ENCODE measurements at places on chromosomes 7 and 10. TPM values are rescaled to one million over a fixed set of nuclear protein-coding genes. Genes with fewer than 3 reads are reported as not detected.

The PON3 gene
- total RNA-seq = 0.77 TPM

The DDC gene
- not detected for total RNA-seq

The PIP gene
- total RNA-seq = not detected

The C10orf90 gene
- 0.99 TPM for total RNA-seq

The HOXA3 gene
- 5.8 TPM for total RNA-seq

The SEMA3A gene
- 73.9 TPM for total RNA-seq

The SORBS1 gene
- total RNA-seq = 0.43 TPM

The TRPV6 gene
- not detected for total RNA-seq

The SLC18A2 gene
- total RNA-seq = not detected

The PDZD7 gene
- total RNA-seq = 0.52 TPM

The SLC16A9 gene
- total RNA-seq = 5.7 TPM

The SBDS gene
- total RNA-seq = 140 TPM

The COL1A2 gene
- not detected for total RNA-seq

The MGAM2 gene
- not detected for total RNA-seq

The PLA2G12B gene
- total RNA-seq = not detected

The PDE6C gene
- total RNA-seq = not detected

The TRIM73 gene
- total RNA-seq = 1.4 TPM

The ANKRD1 gene
- 8.2 TPM for total RNA-seq

The PPP1R17 gene
- not detected for total RNA-seq

The DHX32 gene
- 37.7 TPM for total RNA-seq

The ARPC1A gene
- 162 TPM for total RNA-seq

The ASB4 gene
- total RNA-seq = 0.47 TPM
